CD4-positive, alpha-beta T cell treated with Interleukin-21 for 1 hour (primary cell): ENCODE measurements at places on chromosomes 7 and 10.

DNA sequence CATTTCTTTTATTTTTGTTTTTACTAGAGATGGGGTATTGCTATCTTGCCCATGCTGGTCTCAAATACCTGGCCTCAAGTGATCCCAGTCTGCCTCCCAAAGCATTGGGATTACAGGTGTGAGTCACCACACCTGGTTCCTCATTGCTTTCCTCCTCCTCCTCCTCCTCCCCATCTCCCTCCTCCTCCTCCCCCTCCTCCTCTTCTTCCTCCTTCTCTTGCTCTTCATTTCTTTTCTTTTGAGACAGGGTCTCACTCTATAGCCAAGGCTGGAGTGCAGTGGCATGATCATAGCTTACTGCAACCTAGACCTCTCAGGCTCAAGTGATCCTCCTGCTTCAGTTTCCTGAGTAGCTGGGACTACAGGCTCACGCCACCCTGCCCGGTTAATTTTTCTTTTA, 22.2 kb downstream of the LRRC20 start:
- DNase-seq: no peak

GRCh38 chr7:41915871-41916270, 213.0 kb upstream of the INHBA start:
- DNase-seq: no peak

GRCh38 chr7:33730958-33731357, 174.4 kb upstream of the BMPER start:
- DNase-seq: no peak

DNA sequence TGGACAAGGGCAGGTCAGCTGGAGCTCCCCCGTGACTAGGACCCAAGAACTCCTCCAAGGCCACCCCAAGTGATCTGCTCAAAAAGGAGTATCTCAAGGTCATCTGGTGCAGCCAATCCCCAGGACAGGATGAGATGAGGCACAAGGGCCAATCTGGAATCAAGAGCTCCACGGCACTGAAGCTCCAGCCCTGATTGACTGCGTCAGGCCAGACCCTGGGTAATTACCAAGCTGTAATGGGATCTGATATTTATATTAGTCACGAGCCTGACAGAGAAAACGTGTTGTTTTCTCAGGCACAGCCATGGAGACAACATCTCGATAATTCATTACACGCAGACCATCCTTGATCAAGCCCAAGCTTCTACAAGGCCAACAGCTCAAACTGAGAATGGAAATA, 4.2 kb downstream of the KCNMA1 start:
- no peak for DNase-seq

GRCh38 chr7:54719974-54720373, 39.0 kb downstream of the SEC61G start:
- DNase-seq: no peak

DNA sequence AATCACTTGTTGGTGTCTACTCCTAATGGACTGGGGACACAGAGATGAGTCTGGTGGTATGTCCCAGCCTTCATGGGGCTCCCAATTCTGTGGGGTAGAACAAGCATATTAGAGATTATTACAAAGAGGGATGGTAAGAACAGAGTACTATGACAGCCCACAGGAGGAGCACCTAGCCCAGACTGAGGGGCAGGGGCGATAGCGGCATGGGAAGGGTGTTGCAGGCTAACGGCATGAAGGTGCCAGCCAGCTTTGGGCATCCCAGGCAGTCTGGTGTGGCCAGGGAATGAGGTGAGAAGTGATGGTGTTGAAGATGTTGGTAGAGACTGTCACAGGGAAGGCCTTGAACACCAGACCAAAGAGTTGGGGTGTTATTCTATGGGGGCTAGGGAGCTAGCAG, 280.0 kb downstream of the RPS24 start:
- no peak for DNase-seq

- no peak for DNase-seq
Measured at GRCh38 chr7:158444501-158445420, 142.9 kb downstream of the PTPRN2 start.

DNA sequence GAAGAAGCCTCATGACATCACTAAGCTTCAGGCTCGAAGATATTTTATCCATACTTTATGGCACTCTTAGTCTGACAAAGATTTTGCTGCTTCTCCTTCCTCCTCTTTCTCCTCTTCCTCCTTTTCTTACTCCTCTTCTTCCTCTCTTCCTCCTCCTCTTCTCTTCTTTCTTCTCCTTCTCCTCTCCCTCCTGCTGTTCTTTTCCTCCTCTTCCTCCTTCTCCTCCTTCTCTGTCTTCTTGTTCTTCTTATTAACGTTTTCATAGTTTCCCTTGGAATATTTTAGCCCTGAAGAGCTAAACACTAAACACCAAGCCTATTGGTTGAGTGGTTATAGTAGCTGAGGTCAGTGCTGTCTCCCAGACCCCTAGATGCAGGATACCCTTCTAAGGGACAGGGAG, 137.7 kb downstream of the CREB5 start:
- no peak for DNase-seq

GRCh38 chr10:29136411-29136810, 152.5 kb upstream of the LYZL1 start:
- DNase-seq: no peak

GRCh38 chr7:13104128-13104527, 416.7 kb downstream of the ARL4A start:
- DNase-seq: no peak

DNA sequence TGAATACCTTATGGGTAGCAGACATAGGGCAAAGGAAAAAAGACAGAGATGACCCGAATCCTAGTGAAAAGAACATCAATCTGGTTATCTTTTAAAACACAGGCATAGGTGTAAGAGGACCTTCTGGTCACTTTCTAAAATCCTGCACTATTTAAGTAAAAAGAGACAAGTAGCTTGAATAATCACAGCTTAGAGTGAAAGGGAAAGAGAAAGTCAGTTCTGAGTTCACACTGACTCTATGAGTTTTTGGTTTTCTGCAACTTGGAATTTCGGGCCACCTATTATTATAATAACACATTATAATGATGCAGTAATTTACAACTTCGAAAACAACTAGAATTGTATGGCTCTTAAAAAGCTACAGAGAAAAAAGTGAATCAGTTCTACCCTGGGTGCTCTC, 247.8 kb downstream of the DOCK4 start:
- DNase-seq: no peak

GRCh38 chr7:96084881-96085553, 236.9 kb downstream of the SLC25A13 start:
- no peak for DNase-seq

- DNase-seq: no peak
Measured at GRCh38 chr10:131571865-131572264, 260.3 kb upstream of the TCERG1L start.

- no peak for DNase-seq
Measured at GRCh38 chr10:80642661-80643060, 105.0 kb downstream of the SH2D4B start.

DNA sequence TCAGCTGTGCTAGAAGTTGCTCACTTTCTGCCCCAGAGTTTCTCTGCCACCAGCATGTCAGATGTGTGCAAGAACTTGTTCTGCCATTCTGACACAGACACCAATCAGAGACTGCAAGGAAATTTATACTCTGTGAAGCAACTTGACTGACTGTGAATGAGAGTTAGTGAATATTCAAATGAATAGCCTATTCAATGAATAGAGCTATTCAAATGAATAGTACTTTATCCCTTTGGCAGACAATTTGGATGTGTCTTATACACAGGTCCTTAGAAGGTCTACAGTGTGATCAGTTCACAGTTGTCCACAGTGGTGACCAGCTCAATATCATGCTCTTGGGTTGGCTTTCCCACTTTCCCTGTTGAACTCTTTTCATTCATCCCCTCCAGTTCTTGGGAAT, 138.1 kb downstream of the MACC1 start:
- DNase-seq: no peak

GRCh38 chr10:123154711-123155505, 706 bp downstream of the BUB3 start:
- DNase-seq: peak; percentile 46

DNA sequence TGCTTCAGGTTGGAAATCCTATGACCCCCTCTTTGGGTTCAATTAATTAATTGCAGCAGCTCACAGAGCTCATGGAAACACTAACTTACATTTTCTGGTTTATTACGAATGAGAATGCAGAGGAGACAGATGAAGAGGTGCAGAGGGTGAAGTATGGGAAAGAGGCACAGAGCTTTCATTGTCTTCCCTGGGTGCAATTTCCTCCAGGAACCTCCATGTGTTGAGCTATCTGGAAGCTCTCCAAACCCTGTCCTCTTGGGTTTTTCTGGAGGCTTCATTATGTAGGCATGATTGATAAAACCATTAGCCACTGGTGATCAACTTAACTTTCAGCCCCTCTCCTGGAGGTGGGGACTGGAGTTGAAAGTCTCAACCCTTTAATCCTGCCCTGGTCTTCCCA, 133.0 kb upstream of the AUTS2 start:
- DNase-seq: no peak

DNA sequence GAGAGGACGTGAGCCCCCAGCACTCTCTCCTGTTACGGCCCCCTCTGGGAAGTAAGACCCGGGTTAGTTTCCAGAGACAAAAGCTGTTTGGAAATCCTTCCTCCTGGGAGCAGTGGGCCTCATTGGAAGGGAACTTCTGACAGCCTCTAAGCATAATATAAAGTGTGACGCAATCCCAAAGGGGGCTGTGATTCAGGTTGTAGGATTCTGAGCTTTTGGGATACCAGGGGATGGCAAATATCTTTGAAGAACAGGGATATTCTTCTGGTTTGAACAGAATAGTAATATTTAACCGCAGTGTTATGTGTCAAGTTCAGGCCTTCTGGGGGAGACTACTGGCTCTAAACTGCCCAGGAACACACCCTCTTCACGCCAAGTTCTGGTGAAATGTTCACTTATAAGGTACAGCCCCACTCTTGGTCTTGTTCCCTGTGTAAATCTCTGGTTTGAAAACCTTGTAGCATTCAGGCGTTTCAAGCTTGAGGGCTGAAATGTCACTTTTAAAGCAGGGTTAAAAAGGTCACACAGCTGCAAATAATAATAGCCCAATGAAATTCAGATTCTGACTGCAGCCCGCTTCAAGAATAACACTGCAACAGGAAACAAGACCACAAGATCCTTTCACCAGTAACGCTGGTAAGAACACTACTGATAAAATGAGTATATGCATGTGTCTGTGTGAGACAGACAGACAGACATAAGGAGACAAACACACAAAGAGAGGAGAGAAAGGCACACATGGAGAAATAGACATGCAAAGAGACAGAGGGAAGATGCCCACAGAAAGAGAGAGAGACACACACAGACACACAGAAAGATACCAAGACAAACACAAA, 69.0 kb downstream of the CREB5 start:
- DNase-seq: no peak

DNA sequence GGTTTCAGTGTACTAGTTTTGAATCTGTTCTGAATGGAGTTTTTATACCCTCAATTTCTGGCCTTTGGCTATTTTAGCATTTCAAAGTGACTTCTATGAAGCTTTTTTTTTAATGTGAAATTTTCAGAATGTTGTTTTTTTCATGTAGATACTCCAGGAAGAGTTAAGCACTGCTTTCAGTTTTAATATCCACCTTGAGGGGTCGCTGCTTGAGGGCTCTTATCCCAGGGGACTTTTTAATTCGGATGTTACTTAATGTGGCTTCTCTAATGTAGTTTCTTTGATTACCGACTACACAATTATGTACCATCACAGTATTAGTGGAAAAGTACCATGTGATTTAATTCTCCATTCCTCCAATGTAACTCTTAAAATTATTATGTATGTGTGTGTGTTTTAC, 5.2 kb downstream of the IFIT5 start:
- DNase-seq: peak; percentile 51

DNA sequence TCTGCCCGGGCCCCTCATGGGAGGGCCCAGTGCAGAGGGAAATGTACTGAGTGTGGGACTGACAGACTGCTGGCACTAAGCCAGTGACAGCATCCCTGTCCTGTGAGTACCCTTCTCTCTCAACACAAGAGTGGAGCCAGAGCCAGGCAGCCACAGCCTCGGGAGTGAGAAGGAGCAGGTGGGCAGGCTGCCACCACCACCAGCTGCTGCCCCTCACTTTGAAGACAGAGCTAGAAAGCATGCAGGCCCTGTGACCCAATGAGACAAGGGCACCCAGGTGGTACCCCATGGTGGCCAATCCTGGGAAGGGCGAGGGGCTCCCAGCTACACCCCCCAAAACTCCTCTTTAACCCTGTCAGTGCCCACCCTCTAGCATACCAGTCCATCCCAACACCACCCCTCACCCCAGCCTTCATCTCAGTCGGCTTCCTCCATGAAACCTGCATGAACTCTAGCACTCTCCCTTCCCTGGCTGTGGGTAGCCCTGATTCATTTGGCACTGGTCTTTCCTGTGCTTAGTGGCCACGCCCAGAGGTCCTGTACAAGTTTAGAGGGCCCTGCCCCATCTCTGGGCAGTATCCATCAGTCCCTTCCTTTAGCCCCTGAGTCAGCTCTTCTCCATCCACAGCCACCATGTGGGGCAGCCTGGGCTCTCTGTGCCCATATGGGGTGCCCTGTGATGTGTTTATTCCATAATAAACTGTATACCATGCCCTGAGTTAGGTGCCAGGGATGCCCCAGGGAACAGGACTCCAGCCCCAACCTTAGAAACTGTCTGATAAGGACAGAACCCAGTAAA, 207.0 kb upstream of the ZMIZ1 start:
- no peak for DNase-seq

DNA sequence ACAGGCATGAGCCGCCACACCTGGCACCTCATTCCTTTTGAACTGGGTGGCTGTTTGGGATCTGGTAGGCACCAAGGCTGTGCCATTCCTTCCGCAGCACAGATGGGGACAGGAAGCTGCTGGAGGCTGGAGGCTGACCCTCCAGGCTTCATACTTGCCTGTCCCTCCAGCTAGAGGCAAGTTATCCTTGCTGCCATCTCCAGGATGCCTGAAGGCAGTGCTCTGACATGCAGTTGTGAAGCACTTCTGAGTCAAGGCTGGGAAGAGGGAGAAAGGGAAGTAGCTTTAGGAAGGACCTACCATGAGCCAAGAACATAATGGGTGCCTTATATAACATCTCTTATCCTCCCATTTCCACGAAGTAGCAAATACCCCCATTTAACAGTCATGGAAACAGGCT, 9.5 kb downstream of the MARVELD1 start:
- no peak for DNase-seq

- DNase-seq: no peak
Measured at GRCh38 chr10:86666538-86666937, 1.8 kb upstream of the LDB3 start.

DNA sequence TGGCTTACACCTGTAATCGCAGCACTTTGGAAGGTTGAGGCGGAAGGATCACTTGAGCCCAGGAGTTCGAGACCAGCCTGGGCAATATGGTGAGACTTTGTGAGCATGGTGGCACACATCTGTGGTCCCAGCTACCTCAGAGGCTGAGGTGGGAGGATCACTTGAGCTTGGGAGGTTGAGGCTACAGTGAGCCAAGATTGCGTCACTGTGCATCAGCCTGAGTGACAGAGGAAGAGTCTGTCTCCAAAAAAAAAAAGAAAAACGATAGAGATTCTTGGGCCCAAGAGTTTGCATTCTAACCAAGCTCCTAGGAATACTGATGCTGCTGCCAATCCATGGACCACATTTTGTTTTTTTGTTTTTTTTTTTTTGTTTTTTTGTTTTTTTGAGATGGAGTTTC, 12.1 kb downstream of the MYOZ1 start:
- DNase-seq: no peak
